ENCODE measurements at places on chromosomes 5 and 9. TPM values are rescaled to one million over a fixed set of nuclear protein-coding genes. Genes with fewer than 3 reads are reported as not detected.

The CDH9 gene
- 0.13 TPM for polyA plus RNA-seq

The ANKRD18A gene
- 0.07 TPM for polyA plus RNA-seq

The ACER2 gene
- 0.80 TPM for polyA plus RNA-seq

GRCh38 chr9:90801241-90801972 is at the start of gene SYK:
Gene SYK, plus strand, starts transcription at chr9:90801819. Its CDS starts 42,080 bp downstream, at chr9:90843899.
- H3K4me3 ChIP-seq = no peak within 1 kb of the TSS
- H3K27ac ChIP-seq = peak within 1 kb of the TSS; percentile 21
- H3K27me3 ChIP-seq = peaks cover 25% of the 10 kb centered on the region
- peaks cover 8% of the 10 kb centered on the region for H3K4me1 ChIP-seq
- no peaks in the 10 kb centered on the region for H3K36me3 ChIP-seq

DNA sequence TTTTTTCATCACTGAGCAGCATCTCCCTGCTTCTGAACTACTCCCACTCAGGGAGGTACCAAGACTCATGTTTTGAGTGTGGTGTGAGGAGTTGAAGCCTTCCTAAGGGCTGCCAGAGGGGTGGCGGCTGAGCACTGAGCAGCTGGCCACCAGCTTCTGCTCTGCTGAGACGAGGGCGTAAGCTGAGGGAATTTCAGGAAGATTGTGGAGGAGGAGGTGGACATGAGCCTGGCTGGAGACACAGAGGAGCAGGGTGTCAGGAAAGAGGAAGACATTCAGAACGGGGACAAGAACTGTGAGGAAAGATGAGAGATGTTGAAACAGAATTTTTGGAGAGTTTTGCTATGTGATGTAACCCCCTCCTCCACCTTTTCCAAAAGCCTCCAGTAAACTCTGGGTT is 7.8 kb downstream of the LCP2 start:
- no peak for DNase-seq
- peak overlapping the region; percentile 63 for H3K27ac ChIP-seq

- H3K27me3 ChIP-seq = no peaks in the 10 kb centered on the region
- no peak overlapping the region for H3K27ac ChIP-seq
- no peak for DNase-seq
Observed at GRCh38 chr9:116058421-116058820, 95.2 kb upstream of the PAPPA start.

DNA sequence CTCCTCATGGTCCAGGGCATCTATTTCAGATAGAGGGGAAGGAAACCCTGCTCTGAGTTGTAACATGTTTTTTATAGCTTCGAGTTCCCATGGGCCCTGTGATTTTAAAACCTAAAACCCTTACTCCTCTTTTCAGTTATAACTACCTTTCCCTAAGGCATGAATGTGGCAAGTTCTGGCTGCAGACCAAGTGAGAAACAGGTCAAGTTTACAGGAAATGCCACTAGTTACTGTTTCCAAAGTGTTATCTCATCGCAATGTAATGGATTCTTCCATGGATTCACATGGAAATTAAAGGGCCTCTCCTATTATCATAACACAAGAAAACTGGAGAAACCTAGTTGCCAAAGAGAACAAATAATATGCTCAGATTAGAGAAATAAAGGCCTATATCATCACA is 574.5 kb upstream of the GRAMD2B start:
- no peak for DNase-seq
- no peaks in the 10 kb centered on the region for H3K36me3 ChIP-seq
- no peaks in the 10 kb centered on the region for H3K4me1 ChIP-seq
- no peak overlapping the region for H3K4me3 ChIP-seq
- H3K27ac ChIP-seq = no peak overlapping the region

DNA sequence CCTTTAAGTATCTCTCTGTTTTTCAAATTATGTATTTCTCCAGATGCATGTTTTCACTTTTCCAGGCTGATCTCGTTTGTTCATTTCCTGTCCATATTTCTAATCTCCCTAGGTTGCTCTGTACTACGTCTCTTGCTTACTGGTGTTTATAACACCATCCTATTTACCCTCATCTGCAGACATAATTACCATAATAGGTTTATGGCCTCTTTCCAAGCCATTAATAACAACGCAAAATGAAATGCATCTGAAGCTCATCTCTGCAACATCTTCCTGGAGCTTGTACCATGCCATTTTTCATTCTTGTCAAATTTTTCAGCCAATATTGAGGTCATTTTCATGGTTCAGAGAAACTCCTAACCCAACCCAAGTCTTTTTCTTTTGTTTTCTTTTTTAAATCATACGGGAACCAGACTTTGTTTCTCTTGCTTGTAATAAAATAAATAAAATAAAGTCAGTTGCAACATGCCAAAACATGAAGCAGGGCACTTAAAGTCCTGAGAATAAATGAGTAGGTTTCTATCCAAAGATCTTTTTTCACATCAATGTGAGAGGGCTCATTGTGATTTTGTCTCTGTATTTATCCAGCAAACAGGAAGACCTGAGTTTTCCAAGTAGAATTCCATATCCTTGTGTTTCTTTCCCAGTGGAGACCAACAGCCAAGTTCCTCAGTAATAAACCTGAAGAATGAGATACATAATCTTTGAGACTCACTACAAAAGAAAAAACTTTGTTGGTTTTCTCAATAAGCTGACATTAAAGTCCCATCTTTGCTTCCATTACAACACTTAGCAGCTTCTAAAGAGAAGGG is 37.0 kb downstream of the DPYSL3 start:
- H3K4me3 ChIP-seq = no peak overlapping the region
- H3K27me3 ChIP-seq = no peaks in the 10 kb centered on the region
- no peak overlapping the region for H3K27ac ChIP-seq
- DNase-seq = no peak
- no peaks in the 10 kb centered on the region for H3K4me1 ChIP-seq

DNA sequence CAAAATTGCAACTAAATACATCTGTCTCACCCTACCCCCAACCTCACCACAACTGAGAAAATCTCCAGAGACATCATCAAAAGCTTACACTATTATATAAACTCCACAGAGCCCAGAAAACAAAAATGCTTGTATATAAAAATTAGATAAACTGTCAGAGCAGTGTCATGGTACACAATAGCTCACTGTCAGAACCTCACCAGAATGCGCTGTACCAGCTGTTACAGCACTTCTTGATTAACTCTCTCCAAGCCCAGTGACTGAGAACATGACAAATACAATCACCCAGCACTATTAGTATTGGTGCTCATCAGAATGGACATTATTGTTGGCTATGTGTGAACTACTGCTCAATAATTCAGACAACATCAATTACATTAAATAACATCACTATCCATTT is 65.7 kb downstream of the ZDHHC21 start:
- H3K27ac ChIP-seq = no peak overlapping the region
- H3K27me3 ChIP-seq = no peaks in the 10 kb centered on the region
- DNase-seq = no peak
- H3K4me1 ChIP-seq = no peaks in the 10 kb centered on the region

DNA sequence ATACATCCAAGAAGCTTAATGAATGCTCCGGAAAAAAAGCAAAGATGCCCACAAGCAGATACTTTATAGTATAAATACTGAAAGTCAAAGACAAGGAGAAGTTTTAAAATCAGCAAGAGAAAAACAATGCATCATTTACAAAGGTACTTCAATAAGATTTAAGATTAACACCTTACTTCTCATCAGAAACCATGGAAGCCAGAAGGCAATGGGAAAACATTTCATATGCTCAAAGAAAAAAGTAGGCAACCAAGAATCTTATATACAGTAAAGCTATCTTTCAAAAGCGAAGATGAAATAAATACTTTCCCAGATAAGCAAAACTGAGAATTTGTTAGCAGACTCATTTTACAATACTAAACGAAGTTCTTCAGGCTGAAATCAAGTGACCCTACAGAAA is 51.1 kb downstream of the ABHD17B start:
- no peak for DNase-seq
- no peaks in the 10 kb centered on the region for H3K36me3 ChIP-seq
- no peak overlapping the region for H3K4me3 ChIP-seq
- no peaks in the 10 kb centered on the region for H3K27me3 ChIP-seq
- H3K4me1 ChIP-seq = no peaks in the 10 kb centered on the region
- no peak overlapping the region for H3K27ac ChIP-seq

GRCh38 chr9:87883990-87884389 is 1.3 kb downstream of the SPATA31E1 start:
- H3K27ac ChIP-seq = no peak overlapping the region
- H3K27me3 ChIP-seq = no peaks in the 10 kb centered on the region
- no peak for DNase-seq
